GDM1 (cell line): ENCODE measurements at places on chromosomes 1 and 21.

DNA sequence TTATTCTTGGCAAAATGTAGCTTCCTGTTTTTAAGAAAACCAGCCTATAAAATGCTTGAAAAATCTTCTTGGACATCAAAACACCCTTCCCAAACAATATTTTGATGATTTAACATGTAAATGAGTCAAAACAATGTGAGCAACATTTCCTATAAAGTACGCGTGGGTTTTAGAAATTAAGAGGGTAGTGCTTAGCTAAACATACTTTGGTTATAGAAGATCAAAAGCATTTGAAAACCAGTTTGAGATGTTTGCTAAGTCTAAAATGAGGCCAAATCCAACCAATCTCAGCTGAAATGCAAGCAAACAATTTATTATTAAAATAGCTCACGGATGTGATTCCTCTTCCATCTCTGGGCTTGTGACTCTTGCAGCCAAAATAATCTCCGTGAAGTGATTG, 350.4 kb downstream of the TGFB2 start:
- no peak for DNase-seq

DNA sequence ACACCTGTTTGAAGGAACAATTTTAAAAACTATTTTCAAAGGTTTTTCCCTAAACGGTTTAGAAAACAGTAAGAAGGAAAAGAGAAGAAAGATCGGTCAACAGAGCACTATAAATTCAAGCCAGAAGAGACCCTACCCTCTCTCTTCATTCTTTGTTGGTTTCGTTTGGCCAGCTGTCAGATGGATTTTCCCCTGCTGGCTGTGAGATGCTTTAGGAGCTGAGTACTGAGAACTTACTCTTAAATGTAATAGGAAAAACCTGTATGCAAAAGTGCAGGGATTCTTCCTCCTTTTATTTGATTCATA, 1.3 kb upstream of the TXNIP start:
- DNase-seq, result no peak

DNA sequence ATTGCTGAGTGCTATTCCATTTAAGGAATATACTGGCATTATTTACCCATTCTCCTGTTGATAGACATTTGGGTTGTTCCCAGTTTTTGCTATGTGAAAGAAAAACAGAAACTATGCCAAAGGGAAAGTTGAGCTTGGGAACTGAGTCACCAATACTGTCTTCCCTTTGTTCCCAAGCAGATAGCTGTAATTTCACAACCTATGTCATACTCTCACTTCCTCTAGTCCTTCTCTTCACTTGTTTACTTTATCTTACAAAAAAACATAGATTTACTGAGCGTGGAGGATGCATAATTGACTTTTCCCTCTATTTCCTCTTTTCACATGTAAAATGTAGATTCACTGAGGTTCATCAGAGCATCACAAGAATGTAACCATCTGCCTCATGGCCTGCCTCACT, 32.4 kb upstream of the PGBD5 start:
- DNase-seq, result no peak

DNA sequence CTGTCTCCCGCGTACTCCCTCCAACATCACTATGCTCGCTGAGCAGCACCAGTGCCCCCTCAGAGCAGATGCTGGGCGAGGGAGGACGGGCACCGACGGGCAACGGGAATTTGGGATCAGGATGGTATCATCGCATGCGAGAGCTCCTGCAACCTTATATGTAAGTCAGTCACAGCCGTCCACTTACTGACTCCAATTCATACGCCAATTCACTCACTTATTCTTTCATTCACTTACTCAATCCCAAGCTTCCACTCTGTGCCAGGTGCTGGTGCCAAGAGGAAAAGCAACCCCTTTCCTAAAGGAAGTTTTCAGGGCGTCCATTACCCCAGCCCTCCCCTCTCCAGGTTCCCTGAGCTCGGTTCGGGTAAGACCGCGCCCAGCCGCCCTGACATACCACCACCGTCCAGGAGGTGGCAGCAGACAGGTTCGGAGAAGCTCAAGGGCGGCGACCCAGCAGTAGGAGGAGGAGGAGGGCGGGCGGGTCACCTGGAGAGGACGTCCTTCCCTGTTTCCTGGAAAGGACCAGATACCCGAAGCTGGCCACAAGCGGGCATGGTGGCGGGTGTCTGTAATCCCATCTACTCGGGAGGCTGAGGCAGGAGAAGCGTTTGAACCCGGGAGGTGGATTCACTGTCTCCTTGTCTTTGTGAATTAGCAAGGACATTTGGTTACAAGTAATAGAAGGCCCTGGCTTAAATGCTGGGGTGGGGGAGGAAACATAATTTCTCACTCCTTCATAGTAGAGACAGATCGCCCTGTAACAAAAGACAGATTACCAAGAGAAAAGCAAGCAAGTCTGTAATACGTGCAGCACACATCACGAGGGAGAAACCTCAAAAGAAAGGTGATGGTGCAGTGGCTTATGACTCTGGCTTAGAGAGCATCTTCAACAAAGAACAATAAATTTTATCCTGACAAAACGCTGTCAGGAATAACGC, 7.6 kb upstream of the IL22RA1 start:
- peak; percentile 58 for DNase-seq

GRCh38 chr1:69233463-69233862, 334.3 kb upstream of the LRRC7 start:
- no peak for DNase-seq

GRCh38 chr1:224666913-224667312, 50.8 kb downstream of the CNIH3 start:
- DNase-seq, result no peak

- DNase-seq, result no peak
These were observed 20.4 kb downstream of the ARHGEF19 start for GRCh38 chr1:16191916-16192546.

DNA sequence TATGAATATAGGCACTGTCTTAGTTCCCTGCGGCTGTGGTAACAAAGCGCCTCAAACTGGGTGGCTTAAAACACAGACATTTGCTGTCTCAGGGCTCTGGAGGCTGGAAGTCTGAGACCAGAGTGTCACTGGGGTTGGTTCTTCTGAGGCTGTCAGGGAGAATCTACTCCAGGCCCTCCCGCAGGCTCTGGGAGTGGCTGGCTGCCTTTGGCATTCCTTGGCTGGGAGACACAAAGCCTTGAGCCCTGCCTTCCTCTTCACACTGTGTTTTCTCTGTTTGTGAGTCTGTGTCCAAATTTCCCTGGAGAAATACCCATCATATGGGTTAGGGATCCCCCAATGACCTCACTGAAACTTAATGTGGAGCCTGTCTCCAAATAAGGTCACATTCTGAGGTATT, 38.5 kb downstream of the B3GALT5 start:
- no peak for DNase-seq

DNA sequence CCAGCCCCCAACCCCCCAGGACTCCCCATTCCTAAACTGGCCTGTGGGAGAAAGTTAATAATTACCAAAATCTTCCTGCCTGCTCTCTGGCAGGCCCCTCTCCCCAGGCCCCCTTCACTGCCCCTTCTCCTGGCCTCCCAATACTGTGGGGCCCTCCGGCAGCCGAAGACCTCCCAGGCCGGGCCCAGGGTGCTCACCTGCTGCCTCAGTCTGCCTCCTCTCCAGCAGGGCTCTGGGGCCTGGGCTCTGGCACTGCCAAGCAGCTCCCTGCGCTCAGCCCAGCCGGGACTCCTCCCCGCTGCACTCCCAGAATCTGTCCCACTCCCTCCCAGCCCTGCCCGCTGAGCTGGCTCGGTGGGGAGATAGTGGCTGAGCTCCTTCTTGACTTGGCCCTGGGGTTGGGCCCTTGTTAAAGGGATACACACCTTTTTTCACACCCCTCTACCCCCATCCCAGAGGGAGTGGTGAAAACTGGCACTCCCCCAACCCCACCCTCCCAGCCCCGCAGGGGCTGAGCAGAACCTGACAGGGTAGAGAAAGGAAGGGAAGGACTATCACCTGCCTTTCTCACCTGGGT, at the start of gene S100A16:
TSS of gene S100A16 (minus strand) at position 383 of the 577 bp plus-strand sequence. CDS start 4,986 bp downstream, outside the sequence.
- no peak for DNase-seq

DNA sequence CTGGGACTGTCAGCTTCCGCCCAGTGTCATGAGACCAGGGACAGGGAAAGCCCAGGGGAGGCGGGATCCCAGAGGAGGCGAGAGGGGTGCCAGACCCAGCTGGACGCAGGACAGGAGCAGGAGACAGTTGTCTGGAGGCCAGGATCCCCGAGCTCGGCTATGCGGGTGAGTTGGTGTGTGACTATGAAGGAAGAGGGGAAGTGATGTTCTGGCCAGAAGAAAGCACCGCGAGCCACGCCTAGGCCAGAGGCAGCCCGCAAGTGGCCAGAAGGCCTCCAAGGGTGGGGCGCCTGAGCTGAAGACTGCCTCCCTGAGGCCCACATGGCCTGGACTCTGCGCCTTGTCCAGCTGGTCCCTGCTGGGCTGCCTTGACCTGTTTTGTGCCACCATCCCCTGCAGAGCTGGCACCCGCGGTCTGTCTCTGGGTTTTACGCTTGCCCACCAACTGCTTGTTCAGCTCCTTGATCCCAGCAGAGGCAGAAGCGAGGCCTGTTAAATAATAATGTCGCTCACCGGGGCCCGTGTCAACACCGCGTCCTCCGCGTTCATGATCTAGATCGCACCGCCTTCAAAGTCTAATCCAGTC, 85.2 kb upstream of the ACTL8 start:
- DNase-seq, result no peak

DNA sequence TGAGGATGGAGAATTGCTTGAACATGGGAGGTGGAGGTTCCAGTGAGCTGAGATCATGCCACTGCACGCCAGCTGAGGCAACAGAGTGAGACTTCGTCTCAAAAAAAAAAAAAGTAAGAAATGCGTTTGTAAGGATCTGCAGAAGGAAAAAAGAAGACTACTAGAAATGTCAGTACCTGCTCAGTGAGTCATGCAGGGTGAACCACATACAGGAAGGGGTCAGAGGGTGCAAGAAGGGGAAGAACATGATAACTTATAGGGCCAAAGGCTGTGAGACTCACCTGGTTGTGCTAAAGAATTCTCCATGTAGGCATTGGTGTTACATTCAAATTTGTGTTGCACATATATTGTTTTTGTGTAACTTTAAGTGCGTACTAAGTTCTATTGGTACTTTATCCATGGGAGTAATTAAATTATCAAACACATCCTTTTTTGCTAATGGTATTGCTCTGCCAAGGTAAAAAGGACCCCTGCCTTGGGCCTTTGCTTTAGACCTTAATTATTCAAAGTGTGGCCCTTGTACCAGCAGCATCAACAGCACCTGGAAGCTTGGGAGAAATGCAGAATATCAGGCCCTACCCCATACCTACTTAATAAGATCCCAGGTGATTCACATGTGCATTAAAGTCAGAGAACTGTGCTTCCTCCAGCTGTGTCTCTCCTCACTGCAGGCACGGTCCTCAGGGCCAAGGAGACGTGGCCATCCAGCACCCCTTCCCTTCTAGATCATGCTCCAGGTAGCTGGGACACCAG, 96.4 kb upstream of the PPP2R5A start:
- no peak for DNase-seq

DNA sequence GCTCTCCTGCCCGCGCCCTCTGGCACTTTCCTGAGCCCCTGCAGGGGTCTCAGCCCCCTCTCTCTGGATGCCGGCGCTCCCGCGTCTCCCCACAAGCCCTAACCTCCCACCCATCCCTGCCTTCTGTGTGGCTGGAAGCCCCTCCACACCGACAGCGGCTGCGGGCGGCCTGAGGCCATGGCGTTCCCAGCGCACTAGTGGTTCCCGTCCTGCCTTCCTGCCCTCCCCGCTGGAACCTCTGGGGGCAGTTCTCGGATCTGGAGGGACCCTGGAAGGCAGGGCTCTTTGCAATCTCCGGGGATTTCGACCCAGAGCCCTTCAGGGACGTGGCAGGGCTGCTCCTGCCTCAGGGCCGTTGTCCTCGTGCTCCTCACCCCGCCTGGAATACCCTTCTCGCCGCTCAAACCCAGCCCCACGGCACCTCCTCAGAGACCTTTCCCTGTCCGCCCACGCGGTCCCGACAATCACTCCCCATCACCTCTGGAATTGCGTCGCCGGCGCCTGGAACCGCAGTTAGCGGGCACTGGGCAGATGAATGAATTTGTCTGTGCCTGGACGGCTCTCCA, 493 bp upstream of the ESPN start:
- no peak for DNase-seq

- no peak for DNase-seq
These were observed 31.0 kb upstream of the PPP1R15B start for GRCh38 chr1:204442376-204443259.

- no peak for DNase-seq
These were observed 61.6 kb upstream of the PRDX6 start for GRCh38 chr1:173415490-173415889.

GRCh38 chr1:215599418-215600074, 32.4 kb downstream of the KCTD3 start:
- no peak for DNase-seq

- DNase-seq, result no peak
These were observed 594 bp downstream of the HDGF start for GRCh38 chr1:156750711-156751450.

GRCh38 chr1:14945132-14946010, 208.2 kb upstream of the TMEM51 start:
- DNase-seq, result no peak

- no peak for DNase-seq
These were observed 76.9 kb upstream of the LYST start for GRCh38 chr1:235943581-235944114.
